ENCODE measurements at places on chromosomes 4 and X. TPM values are rescaled to one million over a fixed set of nuclear protein-coding genes. Genes with fewer than 3 reads are reported as not detected.

SPP1 gene
- total RNA-seq: 0.78 TPM

HSFX3 gene
- not detected for total RNA-seq

LRAT gene
- total RNA-seq: 2.1 TPM

CT45A1 gene
- total RNA-seq: not detected

MGAT4D gene
- not detected for total RNA-seq

LGI2 gene
- total RNA-seq: not detected

S100P gene
- not detected for total RNA-seq

SHROOM4 gene
- total RNA-seq: 0.72 TPM

RIBC1 gene
- total RNA-seq: 0.65 TPM

UCP1 gene
- not detected for total RNA-seq

CYBB gene
- not detected for total RNA-seq

All from epithelial cell of alveolus of lung (primary cell).